ENCODE measurements at places on chromosomes 5 and 9. TPM values are rescaled to one million over a fixed set of nuclear protein-coding genes. Genes with fewer than 3 reads are reported as not detected.

DNA sequence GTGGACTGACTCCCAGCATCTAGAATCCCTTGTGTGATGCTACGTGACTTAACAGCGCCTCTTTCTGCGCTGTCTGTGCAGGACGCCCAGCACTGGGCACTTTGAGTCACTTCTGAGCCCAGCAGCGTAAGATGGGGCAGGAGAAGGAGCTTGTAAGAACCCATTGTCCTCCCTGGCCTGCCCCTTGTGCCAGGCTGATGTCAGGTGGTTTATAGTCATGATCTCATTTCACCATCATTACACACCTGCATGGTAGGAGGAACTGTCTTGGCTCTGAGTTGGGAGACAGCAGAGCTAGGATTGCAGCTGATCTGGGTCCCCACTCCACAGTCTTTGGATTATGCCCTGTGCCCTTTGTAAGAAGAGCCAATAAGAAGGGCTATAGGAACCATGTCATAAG is 12.2 kb downstream of the ERGIC1 start:
- DNase-seq = no peak

DNA sequence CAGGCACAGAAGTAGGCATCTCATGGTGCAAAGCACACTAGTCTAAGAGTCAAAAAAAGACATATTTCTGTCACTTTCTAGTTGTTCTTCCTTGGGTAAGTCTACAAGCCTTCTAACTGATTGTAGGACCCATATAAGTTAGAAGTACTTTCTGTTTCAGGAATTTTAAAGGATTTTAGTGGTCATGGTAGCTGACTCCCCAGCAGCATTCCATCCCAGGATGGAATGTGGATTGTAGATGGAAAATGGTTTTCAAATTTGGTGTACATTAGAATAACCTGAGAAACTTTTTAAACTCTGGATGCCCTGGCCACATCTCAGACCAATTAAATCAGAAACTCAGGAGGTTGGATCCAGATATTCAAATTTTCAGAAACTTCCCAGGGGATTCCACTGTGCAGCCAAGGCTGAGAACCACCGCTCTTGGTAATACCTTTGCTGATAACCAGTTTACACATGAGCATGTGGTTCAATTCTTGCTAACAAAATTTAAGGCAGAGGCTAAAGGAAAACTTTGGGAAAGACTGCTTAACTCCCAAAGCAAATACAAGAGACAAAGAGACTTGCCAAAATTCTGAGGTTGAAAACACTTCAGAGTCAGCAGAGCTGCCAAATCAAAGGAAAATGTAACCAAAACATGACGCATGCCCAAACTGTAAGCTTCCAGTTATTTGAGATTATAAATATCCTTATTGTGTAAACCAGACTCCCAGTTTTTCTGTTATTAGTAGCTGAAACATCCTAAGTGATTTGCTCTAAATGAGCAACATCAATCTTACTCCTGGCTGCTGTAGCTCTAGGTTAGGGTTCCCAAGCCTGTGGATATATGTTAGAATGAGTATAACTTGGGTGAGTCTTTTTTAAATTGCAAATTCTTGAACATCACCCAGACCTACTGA is 145.4 kb upstream of the MTAP start:
- no peak for DNase-seq

DNA sequence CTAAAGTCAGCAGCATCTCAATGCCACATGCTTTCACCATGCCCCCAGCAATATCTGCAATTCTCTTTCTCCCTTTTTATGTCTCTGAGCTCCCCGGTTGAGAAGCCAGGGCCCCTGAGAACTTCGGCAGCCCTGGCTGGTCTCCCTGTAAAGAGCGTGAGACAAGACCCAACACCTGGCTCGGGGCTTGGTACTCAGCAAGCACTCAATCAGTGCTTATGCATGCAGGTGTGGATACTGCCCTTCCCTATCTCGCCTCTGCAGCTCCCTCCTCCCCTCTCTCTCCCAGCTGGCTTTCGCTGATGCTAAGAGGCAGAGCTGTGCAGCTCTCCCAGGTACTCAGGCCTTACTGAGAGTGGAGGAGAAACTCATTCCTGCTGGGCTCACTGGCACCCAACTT is 41.7 kb upstream of the AKNA start:
- no peak for DNase-seq

The PPP3R2 gene
- not detected for total RNA-seq

The KIF12 gene
- total RNA-seq = 0.87 TPM

The GABRA1 gene
- not detected for total RNA-seq
